ENCODE measurements at places on chromosomes 5 and 9.

DNA sequence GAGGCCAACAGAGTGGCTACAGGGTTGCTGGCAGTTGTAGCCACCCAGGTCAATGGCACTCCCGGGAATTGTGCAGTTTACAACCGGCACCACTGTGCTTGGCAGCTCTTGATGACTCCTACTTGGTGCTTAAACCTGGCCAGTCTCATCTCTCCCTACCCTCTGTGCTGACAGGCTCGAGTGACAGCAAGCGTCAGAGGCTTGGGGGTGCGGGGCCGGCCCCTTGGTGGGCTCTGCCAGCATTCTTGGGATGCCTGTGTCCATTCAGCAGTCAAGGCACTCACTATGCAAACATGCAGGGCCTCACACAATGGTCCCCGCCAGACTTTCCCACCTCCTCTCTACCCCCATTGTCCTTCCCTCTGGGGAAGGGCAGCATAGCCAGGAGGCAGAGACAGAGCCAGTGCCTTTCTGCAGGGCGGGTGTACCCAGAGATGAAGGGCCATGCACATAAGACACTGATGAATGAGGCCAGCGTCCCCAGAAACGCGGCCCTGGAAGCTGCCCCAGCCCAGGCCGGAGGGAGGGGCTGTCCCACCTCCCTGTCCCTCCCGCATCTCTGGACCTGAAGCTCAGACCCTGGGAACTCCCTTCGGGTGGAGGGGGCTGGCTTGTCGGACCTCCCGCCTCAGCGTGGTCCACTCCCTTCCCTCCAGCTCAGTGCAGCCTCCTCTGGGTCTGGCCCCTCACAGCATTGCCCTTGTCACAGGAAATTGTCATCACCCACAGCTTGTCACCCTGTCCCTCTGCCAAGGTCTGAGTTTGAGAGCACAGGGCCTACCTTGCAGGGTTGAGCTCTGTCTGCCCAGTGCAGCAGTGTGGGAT lies 26.4 kb upstream of the NOTCH1 start:
- no peaks in the 10 kb centered on the region for H3K27me3 ChIP-seq
- no peaks in the 10 kb centered on the region for H3K36me3 ChIP-seq

DNA sequence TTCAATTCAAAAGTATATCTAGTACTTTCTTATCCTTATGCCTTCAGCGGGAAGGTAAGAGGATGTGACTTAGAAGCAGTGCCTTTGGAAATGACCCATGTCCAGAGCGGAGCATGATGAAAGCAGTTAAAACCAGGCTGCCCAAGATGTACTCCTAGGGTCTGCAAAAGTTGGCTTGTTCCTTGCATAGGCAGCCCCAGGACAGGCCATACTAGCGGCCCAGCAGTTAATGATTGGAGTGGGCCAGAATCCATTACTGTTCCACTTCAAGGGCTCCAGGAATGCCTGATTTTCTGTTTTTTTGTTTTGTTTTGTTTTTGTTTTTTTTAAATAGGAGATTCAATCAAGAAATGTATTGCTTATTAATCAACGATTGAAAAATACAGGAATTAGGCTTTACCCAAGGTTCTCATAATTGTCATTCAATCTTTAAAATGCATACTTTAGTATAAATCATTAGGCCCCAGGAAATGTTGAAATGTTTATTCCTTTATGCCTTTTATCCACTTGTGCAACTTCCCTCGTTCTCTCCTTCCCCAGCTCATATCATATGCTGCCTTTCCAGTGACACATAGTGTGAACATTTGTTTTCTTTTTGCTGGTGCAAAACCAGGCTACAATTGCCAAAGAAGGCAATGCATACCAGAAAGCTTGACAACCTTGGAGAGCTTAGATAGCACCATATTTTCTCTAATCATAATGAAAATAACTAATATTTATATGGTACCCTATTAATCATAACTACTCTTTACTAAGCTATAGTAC lies 190.8 kb downstream of the ARHGEF28 start:
- H3K4me3 ChIP-seq = no peak overlapping the region
- H3K27me3 ChIP-seq = no peaks in the 10 kb centered on the region
- no peak overlapping the region for H3K27ac ChIP-seq
- no peak for DNase-seq

DNA sequence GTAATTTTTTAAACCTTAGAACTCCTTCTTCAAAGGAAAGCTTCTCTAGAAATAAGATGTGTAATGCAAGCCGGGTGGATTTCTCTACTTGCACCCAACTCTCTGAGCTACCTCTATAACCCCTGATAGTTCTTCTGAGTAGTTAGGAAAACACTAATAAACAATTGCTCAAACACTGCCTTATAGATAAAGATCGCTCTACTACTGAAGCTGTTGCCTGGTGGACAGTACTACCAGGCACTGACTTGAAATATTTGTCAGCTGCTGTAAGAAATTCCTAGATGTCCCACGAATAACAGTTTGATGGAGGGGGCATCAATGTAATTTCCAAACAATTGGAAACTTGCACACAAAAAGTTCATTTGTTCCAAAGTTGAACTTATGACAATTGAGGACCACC lies 42.0 kb downstream of the NR3C1 start:
- H3K4me3 ChIP-seq = no peak overlapping the region
- H3K4me1 ChIP-seq = peaks cover 36% of the 10 kb centered on the region
- no peaks in the 10 kb centered on the region for H3K36me3 ChIP-seq
- no peak overlapping the region for H3K27ac ChIP-seq
- no peak for DNase-seq

DNA sequence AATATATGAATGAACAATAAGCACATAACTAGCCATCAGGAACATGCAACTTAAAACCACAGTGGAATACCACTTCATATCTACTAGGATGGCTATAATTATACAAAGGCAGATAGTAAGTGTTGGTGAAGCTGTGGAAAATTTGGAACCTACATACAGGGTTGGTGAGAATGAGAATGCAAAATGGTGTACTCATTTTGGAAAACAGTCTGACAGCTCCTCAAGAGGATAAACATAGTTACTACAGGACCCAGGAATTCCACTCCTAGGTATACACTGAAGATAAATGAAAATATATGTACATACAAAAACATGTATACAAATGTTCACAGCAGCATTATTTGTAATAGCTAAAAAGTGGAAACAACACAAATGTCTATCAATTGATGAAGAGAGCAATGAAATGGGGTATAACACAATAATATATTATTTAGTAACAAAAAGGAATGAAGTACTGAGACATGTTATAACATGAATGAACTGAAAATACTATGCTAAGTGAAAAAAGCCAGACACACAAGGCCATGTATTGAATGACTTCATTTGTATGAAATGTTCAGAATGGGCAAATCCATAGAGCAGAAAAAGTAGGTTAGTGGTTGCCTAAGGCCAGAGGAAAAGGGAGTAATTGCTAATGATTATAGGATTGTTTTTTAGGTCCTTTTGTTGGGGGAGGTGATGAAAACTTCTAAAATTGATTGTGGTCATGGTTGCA lies 31.2 kb upstream of the CDK5RAP2 start:
- peaks cover 15% of the 10 kb centered on the region for H3K36me3 ChIP-seq
- no peaks in the 10 kb centered on the region for H3K27me3 ChIP-seq
- H3K4me3 ChIP-seq = no peak overlapping the region

GRCh38 chr9:79689576-79689975 lies 117.8 kb downstream of the TLE4 start:
- H3K4me1 ChIP-seq = peaks cover 7% of the 10 kb centered on the region
- H3K4me3 ChIP-seq = no peak overlapping the region
- no peak overlapping the region for H3K27ac ChIP-seq
- DNase-seq = no peak
- H3K27me3 ChIP-seq = no peaks in the 10 kb centered on the region
- no peaks in the 10 kb centered on the region for H3K36me3 ChIP-seq

GRCh38 chr5:108700930-108701329 lies 46.8 kb upstream of the FER start:
- H3K4me1 ChIP-seq = no peaks in the 10 kb centered on the region
- H3K27ac ChIP-seq = no peak overlapping the region
- DNase-seq = no peak
- no peaks in the 10 kb centered on the region for H3K36me3 ChIP-seq

DNA sequence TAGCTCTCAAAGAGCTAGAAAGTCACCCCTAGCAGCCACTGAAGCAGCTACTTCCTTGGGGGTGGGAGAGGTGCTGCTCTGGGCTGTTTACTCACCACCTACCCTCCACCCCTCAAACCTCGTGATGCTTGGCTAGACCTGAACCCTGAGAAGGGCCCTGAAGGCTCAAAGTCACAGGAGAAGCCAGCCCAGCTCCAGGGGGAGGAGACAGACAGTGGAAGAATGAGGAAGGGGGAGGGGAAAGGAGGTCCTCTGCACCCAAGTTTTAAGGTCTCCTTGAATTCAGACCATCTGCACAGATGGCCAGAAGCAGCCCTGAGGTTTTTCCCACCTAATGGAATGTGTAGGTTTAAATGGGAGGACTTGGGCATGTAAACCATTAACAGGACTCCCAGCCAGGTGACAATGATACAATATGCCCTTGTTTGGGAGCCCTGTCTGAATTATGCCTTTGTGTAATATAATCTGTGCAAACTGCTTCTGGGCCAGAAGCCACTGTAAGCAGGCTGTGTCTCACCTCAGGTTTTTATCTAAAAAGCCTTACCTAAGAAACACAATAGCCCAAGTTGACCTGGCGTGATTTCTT lies 180.5 kb downstream of the PIK3R1 start:
- H3K27me3 ChIP-seq = no peaks in the 10 kb centered on the region
- no peak overlapping the region for H3K4me3 ChIP-seq
- no peak for DNase-seq
- H3K4me1 ChIP-seq = peaks cover 4% of the 10 kb centered on the region
- H3K27ac ChIP-seq = no peak overlapping the region

GRCh38 chr9:136364942-136365774 lies 1.6 kb upstream of the DNLZ start:
- H3K36me3 ChIP-seq = no peaks in the 10 kb centered on the region
- peak; percentile 79 for DNase-seq
- H3K4me1 ChIP-seq = peaks cover 33% of the 10 kb centered on the region
- no peak overlapping the region for H3K4me3 ChIP-seq

- no peaks in the 10 kb centered on the region for H3K4me1 ChIP-seq
- no peak overlapping the region for H3K4me3 ChIP-seq
- DNase-seq = no peak
- no peaks in the 10 kb centered on the region for H3K36me3 ChIP-seq
- H3K27ac ChIP-seq = no peak overlapping the region
Observed at GRCh38 chr9:78510035-78510434, 213.1 kb downstream of the PSAT1 start.

- H3K27ac ChIP-seq = no peak overlapping the region
- H3K27me3 ChIP-seq = no peaks in the 10 kb centered on the region
- no peaks in the 10 kb centered on the region for H3K4me1 ChIP-seq
- no peak overlapping the region for H3K4me3 ChIP-seq
- no peaks in the 10 kb centered on the region for H3K36me3 ChIP-seq
Observed at GRCh38 chr5:168219515-168220410, 71.7 kb upstream of the WWC1 start.

DNA sequence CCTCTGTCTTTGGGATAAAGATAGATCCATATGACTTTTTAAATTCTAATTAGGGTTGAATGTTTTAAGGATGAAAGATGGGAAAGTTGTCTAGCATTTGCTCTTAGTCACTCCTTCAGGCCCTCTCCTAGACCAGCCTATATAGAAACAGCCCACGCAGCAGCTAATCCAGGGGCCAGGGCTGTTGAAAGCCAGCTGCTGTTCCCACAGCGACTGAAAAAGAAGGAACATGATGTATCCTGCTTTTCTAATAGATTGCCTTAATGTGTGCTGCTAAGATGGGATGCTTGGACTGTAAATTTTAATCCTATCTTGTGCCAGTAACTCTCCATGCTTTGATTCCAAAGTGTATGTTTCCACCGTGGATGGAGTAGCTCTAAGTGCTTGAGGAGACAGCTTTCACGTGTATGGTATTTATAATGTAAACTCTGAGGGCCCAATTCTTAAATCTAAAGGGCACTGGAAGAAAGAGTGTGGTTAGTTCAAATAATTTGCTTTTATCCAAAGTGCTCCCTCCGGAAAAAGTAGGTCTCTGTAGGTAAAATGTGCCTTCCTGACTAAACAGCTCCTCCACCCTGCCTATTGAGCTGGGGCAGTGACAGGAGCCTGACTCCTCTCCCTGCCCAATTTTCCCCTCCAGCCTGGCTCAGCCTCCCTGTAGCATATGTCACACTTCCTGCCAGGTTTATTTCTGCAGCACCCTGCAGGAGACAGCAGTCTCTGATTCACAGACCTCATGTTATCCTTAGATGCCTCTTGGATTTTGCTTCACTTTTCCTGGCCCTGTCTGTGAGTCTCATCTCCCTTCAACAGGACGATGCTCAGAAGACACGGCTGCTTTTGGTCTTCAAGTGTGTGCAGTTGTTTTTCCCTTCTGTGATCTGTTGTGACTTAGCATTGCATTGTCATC lies 33.2 kb downstream of the SLC36A1 start:
- no peaks in the 10 kb centered on the region for H3K4me1 ChIP-seq
- no peaks in the 10 kb centered on the region for H3K27me3 ChIP-seq
- peaks cover 49% of the 10 kb centered on the region for H3K36me3 ChIP-seq
- no peak for DNase-seq

DNA sequence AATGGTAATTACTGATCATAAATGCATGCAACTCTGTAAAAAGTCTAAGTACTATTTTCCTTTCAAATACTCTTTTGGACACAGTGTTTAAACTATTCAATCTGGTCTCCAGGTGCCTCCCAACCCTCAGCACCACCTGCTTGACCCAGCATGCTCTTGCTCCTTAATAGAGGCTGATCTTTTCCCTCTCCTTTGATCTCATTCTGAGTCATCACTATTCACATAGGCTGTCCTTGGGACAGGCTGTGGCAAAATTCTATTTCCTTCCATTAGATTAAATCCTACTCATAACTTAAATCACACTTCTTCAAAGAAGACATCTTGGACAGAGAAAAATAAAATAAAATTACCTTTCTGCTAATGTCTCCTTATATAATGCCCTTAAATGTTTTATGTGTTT lies 199.4 kb upstream of the ST8SIA4 start:
- H3K36me3 ChIP-seq = no peaks in the 10 kb centered on the region
- no peaks in the 10 kb centered on the region for H3K4me1 ChIP-seq
- no peak for DNase-seq

- DNase-seq = no peak
- H3K36me3 ChIP-seq = no peaks in the 10 kb centered on the region
- peaks cover 5% of the 10 kb centered on the region for H3K4me1 ChIP-seq
- no peaks in the 10 kb centered on the region for H3K27me3 ChIP-seq
Observed at GRCh38 chr5:133708331-133708850, 96.0 kb upstream of the FSTL4 start.

Measured in upper lobe of left lung (tissue), 6 donors.